GM23248 (cell line): ENCODE measurements at places on chromosomes 11 and 22. TPM values are rescaled to one million over a fixed set of nuclear protein-coding genes. Genes with fewer than 3 reads are reported as not detected.

GRCh38 chr11:73130181-73130580 lies 11.9 kb downstream of the FCHSD2 start:
- no peak for DNase-seq

DNA sequence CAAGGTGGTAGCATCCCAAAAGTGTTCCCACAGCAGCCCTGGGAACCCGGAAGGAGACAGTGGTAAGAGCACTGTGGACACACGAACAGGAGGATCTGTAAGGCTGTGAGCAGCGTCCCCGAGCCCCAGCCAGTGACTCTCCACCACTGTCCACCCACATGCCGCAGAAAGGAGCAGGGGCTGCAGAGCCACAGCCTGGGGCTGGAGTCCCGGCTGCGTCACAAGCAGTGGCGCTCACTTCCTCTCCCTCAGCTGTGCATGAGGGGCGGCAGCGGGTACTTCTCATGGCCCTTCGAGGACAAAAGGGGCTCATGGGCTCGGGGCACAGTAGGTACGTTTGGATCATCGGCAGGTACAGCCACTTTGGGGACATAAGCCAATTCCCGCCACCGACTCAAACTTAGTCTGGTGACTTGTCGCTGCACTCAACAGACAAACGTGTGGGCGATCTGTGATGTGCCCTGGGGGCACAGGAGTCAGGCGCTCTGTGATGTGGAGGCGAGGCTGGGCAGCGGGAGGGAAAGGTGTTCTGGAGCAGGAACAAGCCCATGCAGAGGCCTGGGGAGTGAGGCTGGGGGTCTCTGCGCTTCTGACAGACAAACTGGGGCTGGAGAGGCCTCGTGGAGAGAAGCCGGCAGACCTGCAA lies 68.5 kb downstream of the SCUBE1 start:
- no peak for DNase-seq

- no peak for DNase-seq
Observed at GRCh38 chr11:70573701-70574151, 175.4 kb downstream of the CTTN start.

DNA sequence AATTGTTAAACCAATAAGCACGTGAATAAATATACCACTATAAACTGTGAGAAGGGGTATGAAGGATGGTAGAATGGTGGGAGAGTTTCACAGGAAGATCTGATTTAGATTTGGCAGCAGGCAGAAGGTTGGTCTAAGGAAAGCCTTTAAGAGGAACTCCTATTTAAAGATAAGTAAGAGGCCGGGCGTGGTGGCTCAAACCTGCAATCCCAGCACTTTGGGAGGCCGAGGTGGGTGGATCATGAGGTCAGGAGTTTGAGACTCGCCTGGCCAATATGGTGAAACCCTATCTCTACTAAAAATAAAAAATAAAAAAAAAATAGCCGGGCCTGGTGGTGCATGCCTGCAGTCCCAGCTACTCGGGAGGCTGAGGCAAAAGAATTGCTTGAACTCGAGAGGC lies 45.8 kb upstream of the CXCR5 start:
- DNase-seq, result no peak

UBXN1 gene
- polyA plus RNA-seq, result 84.0 and 85.3 TPM in 2 replicates
